ENCODE measurements at places on chromosomes 5 and 9.

- no peak for DNase-seq
Measured at GRCh38 chr5:127351418-127351817, 60.8 kb downstream of the MEGF10 start.

- DNase-seq: no peak
Measured at GRCh38 chr5:88940713-88941112, 57.7 kb upstream of the MEF2C start.

DNA sequence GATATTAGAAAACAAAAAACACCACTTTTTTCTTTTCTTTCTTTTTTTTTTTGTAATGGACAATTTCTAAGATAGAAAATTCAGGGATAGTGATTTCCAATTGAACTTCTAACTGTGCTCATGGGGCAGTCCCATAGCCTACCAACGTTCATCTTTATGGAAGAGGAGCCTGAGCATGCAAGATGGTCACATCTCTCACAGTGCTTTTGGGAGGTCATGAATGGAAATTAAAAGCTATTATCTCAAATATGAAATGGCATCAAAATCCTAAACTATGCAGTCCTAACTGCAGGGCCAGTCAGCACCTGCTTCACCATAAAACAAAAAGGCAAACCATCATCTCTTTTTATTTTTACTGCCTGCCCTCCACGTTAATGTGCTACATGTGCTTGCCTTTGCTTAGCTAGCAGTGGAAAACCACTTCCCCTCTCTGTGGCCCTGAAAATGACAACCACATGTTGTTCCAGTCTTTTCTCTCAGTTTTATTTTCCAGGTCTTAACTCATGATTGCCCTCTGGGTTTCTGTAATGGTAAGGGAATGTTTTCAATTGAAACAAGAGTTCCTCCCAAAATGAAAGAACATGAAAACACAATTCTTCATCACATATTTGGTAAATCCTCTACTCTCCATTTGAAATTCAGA lies 16.7 kb downstream of the IFNB1 start:
- no peak for DNase-seq

DNA sequence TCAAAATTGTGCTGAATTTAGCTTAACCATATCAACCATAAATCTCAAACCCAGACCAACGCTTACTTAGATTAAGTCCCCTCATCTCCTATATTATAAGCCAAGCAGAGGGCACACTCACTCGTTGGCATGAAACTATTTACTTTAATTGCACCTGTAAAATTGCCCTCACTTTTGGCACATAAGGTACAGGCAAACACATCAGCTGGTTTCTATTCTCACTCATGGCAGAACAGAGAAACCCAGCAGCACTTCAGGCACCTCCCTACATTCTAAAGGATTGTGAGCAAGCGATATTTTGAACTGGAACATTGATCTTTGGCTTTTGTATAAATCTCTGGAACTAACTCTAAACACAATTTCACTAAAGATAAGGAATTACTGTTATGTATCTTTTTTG lies 845.6 kb upstream of the CDH6 start:
- no peak for DNase-seq

- no peak for DNase-seq
Measured at GRCh38 chr5:151703227-151703626, 16.5 kb upstream of the SPARC start.

DNA sequence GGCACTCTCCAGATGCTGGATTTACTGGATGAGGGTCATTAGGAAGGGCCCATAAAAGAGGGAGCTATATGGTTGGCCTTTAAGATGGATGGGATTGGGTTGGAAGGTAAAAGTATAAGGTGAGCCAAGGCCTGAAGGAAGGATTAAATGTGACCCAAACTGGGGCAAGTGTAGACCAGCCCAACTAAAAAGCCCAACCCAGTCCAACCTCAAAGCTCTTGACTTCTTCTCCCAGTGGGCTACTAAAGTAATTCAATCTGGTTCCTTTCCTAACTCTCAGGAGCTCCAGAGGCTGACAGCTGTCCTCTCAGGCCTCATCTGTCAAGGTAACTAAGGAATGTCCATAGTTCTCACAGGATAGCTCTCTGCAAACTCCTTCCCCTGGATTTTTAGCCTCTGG lies 122.2 kb upstream of the EFNA5 start:
- DNase-seq: no peak

DNA sequence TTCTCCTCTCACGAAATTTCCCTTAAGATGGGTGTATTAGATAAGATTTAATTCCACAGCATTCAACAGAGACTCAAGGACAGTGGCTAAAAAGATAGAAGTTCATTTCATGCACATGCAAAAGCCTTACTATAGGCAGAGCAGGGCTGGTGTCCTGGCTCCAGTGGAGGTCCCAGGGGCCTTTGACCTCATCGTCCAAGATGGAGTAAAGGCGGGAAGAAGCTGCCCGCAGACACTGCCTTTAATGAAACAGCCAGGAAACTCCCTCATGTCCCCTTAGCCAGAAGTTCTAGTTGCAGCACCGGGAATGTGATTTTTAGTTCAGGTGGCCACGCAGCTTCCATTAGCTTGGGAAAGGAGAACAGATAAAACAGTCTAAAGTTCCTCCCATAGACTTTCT lies 190.3 kb downstream of the TLE4 start:
- no peak for DNase-seq

DNA sequence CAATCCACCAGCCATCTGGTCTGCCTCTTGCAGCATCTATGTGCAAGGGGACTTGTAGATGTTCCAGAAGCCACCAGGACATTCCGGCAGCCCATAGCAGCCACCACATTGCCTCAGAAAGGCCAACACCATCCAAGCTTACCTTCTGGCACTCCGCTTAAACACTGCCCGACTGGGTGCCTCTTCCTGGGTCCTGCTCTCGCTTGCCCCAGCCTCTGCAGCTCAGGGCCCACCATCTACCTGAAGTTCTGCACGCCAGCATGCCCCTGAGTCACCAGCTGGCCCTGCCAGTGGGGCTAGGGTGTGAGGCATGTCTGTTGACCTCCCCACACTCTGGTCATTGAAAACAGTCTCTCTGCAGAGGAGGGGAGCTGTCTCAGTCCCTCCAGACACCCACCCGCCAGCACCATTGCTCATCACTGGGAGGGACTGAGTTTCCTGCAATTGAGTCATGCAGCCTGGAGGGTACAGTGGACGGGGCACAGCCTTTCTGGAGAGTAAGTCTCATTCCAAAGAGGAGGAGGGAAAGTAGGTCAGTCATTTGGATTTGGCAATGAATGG lies 16.9 kb upstream of the COL5A1 start:
- peak; percentile 11 for DNase-seq

DNA sequence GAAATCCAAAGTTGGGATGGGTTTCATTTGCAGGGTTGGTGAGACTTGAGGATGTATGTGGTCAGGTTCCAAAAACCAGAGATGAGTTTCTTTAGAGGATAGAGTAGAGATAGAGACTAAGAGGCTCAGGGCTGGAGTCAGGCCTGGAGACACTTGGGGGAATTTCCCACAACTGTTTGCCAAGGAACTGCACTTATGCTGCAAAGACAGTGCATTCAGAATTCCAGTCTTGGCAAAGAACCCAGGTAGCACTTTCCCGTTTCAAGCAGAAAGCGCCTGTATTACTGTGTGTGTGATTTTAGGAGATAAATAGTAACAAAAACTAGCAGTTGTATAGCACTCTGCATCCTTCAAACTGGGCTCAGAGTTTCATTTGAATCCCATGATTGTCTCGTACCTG lies 55.4 kb downstream of the SNCAIP start:
- no peak for DNase-seq

DNA sequence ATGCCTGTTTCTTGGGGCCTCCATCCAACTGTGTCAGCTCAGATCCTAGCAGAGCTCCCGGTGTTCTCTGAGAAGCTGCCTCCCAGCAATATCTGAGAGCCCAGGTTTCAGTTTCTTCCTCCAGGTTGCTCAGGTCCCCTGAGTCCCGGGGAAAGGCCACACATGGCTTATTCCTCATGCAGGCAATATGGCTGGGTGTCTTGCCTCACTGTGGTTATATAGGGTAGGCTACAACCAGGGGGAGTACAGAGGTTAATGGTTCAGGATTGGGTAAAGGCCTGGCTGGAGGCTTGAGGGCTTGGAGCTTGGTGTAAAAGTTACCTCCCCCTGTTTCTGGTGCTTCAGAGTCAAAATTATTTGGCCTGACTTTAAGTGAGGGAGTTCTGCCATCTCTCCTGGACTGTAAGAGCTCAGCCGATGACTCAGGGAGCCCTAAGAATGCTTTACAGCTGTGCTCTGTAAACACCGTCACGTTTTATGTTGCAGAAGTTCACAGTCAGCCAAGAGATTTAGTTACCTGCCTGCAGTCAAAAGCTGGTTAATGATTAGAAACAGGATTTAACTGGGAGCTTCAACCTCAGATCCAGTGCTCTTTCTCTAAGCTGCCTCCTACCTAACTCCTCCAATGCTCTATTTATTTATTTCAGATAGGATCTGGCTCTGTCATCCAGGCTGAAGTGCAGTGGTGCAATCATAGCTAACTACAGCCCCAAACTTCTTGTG lies 24.3 kb upstream of the UBAP2 start:
- DNase-seq: no peak

DNA sequence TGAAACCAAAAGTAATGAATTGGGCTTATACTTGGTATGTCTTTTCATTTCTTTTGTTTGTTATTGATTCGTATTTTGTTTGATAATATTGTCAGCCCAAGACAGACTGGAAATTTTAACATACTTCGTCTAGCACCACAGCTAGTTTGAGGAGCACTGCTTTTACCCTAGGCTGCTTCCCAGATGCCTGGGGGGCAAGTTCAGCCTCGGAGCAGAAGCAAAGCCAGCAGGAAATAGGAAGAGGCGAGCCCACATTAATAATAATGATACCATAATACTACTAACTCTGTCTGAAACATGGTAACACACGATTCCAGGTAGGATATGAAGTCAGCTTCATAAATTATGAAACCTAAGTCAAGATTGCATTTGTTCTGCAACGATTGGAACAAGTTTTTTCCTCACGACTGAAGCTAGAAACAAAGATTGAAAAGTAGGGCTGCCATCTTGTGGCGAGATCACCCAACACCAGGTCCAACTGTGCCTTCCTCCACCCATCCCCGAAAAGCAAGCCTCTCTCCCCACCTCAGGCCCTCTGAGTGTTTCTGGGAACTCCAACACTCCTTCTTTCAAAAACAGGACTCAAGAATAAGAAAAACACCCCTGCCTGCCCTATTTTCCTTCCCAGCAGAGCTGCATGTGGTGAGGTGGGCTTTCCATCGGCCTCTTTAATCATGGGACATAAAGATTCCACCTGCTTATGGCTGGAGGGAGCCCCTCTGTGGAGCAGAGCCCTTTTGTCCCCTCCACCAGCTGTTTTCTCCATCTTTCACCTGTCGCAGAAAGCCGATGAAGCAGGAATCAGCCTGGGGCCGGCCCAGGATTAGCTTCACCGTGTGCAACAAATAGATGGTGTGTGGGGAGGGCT lies 236.4 kb downstream of the CAAP1 start:
- DNase-seq: peak; percentile 27

- no peak for DNase-seq
Measured at GRCh38 chr5:57891443-57891842, 408.8 kb upstream of the ACTBL2 start.

DNA sequence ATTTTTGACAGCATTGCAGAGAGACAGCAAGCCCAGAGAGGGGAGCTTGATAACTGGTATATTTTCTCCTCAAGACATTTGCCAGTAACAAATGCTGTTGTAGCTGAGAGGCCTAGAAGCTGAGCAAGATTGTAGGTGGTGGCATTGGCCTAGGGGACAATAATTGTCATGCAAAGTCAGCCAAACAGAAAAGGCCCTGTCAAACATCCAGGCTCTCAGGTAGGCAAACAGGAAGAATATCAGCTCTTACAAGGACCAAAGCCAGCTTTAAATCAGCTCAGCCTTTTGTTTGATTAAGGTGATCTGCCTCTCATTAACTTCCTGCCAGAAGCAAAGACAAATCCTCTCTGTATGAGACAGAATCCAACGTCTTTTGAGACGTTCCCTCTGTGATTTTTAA lies 29.7 kb upstream of the BARX1 start:
- DNase-seq: no peak

DNA sequence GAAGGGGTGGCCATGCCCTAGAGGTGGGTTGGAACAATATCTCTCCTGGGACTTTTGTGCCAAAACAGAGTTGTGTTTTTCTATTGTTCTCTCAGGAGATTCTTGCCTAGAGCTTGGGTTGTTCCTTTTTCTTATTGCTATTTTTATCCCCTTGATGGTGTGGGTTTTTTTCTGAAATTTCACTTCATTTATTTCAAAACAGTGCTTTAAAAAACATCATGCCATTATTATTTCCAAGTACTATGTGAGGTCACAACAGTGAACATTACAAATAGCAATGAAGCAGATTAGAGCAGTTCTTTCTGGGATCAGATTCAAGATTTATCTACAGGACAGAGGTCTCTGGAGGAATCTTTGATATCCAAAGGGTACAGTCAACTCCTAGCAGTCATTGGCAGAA lies 76.6 kb downstream of the ACTBL2 start:
- DNase-seq: no peak

- no peak for DNase-seq
Measured at GRCh38 chr5:175597718-175598117, 60.2 kb upstream of the HRH2 start.

GRCh38 chr5:76104027-76104426 lies 20.8 kb downstream of the SV2C start:
- peak; percentile 28 for DNase-seq

- no peak for DNase-seq
Measured at GRCh38 chr9:37919246-37919955, 15.5 kb upstream of the SLC25A51 start.

DNA sequence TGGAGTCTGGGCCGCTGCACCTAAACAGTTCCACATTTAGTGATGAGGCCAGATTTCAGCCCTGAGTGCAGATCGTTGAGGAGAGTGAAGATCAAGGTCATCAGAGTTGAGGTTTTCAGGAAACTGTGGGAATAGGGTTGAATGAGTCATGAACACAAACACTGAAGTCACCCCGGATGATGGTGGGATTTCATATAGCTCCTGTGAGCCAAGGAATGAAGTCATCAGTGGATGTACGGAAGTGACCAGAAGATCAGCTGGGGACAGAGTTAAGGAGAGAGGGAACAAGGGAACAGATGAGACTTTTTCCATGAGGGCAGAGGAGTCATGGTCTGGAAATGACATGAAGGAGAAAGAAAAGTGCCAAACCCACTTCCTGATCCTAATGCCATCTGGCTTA lies 36.5 kb downstream of the PALM2AKAP2 start:
- DNase-seq: no peak

GRCh38 chr9:12737871-12738270 lies 36.9 kb upstream of the LURAP1L start:
- no peak for DNase-seq

GRCh38 chr5:88889189-88890069 lies 6.4 kb upstream of the MEF2C start:
- peak; percentile 50 for DNase-seq
